Astrocyte of the hippocampus (primary cell): ENCODE measurements at places on chromosomes 3 and 15.
A peak's percentile ranks its signal among the peaks of the same experiment; 100 is the strongest.

GRCh38 chr3:196932600-196932999 is 9.7 kb downstream of the NCBP2 start:
- no peak for DNase-seq

- DNase-seq: no peak
Measured at GRCh38 chr3:117745516-117745915, 1035.9 kb downstream of the TUSC7 start.

DNA sequence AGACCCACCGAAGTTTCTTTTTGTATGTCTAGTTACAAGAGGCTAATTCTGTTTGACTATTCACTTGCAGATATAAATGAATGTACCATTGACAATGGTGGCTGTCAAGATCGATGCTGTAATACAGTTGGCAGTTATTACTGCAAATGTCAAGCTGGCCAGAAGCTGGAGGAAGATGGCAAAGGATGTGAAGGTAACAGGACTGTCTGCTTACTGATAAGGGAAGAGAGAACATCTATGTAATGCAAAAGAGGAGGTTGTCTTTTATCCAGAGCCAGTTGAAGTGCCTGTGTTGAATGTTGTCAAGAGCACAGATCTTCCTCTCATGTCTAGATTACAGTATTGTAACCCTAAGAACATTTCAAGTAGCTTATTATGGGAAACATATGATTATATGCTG is 549.5 kb upstream of the GOLIM4 start:
- DNase-seq: no peak

- no peak for DNase-seq
Measured at GRCh38 chr15:38652183-38652794, 87.7 kb upstream of the RASGRP1 start.

GRCh38 chr3:147216143-147216673 is 190.1 kb downstream of the ZIC4 start:
- DNase-seq: no peak

DNA sequence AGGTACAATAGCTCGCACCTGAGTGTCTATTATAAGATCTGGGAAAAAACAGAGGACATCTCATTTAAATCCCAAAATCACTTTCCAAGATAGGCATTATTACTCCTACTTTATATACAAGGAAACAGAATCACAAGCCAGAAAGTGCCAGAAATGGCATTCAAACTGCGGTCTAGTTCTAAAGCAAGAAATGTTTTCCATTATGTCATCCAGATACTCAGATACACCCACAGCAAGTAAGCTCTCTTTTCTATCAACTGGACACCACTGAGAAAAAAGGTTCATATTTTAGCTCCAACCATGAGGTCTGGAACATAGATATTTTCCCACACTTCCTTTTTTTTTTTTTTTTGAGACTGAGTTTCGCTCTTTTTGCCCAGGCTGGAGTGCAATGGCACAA is 8.1 kb downstream of the SLC33A1 start:
- DNase-seq: peak; percentile 13

- DNase-seq: peak; percentile 29
Measured at GRCh38 chr3:139928708-139929505, 6.1 kb upstream of the CLSTN2 start.

- DNase-seq: no peak
Measured at GRCh38 chr15:48313216-48313615, 18.0 kb upstream of the DUT start.

DNA sequence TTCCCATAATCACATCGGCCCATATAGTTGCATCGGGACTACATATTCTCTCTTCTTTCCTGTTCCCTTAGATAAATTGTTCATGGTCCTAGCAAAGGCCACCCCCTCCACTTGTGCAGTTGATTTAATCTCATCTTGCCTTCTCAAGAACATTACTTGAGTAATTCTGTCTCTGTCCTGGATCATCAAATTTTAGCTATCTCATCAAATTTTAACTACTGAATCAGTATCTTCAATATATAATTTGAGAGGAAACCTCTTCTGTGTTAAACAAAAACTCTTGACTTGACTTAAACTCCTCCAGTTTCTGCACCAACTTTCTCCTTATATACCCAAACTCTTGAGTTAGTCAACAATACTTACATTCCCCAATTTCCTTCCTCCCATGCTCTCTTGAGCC is 4.2 kb upstream of the PRR23B start:
- DNase-seq: no peak

- DNase-seq: peak; percentile 82
Measured at GRCh38 chr3:197306374-197307086, 8.1 kb upstream of the DLG1 start.

DNA sequence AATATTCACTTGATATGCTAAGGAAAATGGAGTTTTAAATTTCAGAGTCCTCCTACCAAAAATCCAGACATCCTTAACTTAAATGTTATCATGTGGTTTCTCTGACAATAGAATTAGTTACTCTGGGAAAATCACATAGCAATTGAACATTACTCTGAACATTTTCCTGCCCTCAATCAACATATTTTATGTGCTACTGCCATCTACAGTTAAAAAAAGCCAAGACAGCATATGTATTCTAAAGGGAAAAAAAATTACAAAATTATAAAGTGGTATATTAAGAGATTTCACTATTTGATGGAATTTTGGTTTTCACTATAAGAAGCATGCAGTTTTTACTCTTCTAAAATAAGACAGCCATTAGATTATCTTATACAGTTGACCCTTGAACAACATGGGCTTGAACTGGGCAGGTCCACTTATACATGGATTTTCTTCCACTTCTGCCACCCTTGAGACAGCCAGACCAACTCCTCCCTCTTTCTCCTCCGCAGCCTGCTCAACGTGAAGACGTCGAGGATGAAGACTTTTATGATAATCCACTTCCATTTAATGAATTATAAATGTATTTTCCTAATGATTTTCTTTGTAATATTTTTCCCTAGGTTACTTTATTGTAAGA is 122.3 kb downstream of the ATP1B3 start:
- DNase-seq: peak; percentile 40

DNA sequence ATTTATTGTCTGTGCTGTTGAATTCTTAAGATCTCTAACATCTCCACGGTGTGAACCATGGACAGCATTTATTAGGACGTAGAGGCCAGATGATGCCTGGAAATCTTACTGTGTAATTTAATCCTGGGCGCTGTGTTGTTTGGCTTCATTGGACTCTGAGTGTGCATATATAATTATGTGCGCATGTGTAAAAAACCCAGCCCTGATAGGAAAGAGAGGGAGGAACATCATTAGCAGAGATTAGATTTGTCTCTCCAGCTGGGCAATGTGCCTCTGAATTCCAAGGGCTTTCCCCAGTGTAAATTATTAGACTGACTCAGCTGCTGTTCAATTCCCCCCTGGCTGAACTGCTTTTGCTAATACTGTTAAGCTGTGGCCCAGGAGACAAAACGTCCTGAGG is 39.6 kb downstream of the MAP3K13 start:
- DNase-seq: peak; percentile 85

GRCh38 chr15:33068007-33068481 is 126.5 kb downstream of the FMN1 start:
- DNase-seq: peak; percentile 38

DNA sequence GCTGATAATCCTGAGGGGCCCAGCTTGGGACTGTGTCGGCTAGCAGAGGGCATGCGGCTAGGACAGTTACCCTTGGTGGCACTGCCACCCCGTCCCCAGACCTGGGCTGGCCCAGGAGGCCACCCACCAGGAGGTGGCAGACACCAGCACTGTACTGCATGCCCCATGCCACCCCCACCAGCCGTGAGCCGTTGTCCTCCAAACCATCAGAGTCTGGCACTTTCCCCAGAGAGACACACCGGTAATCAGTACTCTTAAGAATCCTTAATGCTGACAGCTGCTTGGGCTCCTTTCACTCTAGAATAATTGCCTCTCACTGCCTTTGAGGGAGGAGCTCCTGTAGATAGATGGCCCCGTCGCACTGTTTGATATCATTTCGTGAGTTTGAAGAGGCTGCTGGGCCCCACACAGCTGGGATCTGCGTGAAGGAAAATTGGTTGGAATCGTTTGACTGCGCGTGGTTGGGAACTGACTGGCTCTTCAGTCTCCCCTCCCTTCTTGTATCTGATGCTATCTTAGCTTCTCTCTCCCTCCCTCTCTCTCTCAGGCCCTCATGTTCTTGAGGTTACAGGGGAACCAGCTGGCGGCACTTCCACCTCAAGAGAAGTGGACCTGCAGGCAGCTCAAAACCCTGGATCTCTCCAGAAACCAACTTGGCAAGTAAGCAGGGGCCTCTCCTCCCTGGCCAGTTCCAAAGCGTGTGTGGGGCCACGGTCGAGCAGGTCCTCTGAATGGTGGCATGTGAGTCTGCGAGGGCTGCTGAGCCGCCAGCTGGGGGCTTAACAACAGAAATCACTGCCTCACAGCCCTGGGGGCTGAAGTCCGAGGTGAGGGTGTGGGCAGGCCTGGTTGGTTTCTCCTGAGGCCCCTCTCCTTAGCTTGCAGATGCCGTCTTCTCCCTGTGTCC is 94.9 kb downstream of the LRRK1 start:
- no peak for DNase-seq

GRCh38 chr15:62644889-62645742 is 397.4 kb upstream of the TPM1 start:
- DNase-seq: peak; percentile 14

DNA sequence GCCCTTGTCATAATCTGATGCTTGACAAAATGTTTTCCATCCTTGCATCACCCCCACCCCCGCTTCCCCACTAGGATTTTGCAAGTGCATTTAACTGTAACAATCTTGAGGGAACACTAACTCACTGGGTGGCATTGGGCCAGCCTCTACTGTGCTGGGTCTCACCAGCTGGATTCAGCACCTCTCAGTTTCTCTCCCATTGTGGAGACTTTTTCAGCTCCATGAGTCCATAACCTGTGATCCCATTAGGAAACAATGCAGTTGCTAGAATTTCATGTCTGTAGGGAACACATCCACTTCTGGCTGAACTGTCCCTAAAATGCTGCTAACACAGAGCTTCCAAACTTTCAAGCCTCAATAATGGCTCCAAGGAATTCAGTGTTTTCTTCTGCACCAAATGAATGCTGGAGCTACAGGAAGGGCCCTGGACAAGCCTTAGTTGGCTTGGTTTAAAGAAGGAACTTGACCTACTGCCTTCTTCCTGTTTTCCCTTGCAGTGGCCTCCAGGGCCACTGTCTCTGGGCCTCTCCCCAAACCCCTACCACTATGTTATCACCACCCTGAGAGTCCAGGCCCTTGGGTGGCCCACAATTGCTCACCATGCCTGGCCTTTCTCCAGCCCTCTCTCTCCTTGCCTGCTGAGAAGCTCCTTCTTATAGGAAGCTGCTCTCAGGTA is 15.6 kb downstream of the CYP19A1 start:
- no peak for DNase-seq
